Body of pancreas (tissue), 4 donors: ENCODE measurements at places on chromosomes 4 and X.
A peak's percentile ranks its signal among the peaks of the same experiment; 100 is the strongest.

DNA sequence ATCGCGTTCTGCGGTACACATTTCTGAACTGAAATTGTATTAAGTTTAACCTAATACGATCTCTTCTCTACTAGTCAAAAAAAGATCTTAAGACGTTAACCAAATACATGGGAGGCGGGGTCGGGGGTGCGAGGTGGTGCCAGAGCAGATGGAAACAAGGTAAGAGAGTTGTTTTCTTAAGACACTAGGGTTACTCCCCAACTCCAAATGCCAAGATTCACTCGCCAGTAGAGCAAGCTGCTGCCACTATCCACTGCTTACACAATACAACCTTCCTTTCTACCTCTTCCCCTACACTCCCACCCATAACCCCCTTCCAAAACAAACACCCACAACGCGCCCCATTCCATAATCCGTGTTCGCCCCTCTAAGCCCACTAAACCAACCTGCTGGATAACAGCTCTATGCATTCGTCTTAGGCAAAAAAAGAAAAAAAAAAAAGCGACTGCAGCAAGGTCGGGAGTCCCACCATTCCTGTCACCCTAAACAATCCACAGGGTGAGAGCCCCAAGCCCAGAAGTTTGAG lies 1.3 kb downstream of the LCORL start:
- H3K27me3 ChIP-seq: no peaks in the 10 kb centered on the region
- H3K36me3 ChIP-seq: no peaks in the 10 kb centered on the region
- peak overlapping the region; percentile 96 for H3K4me3 ChIP-seq
- peaks cover 17% of the 10 kb centered on the region for H3K4me1 ChIP-seq

GRCh38 chr4:186554914-186555827 lies at the start of gene MTNR1A:
TSS of gene MTNR1A (minus strand) at chr4:186555567. CDS start at chr4:186555365, 202 bp downstream.
- peaks cover 15% of the 10 kb centered on the region for H3K4me1 ChIP-seq
- peak within 1 kb of the TSS; percentile 15 for H3K27ac ChIP-seq
- H3K36me3 ChIP-seq: no peaks in the 10 kb centered on the region
- peak within 1 kb of the TSS; percentile 17 for H3K4me3 ChIP-seq

- no peak overlapping the region for H3K4me3 ChIP-seq
- peaks cover 10% of the 10 kb centered on the region for H3K4me1 ChIP-seq
- H3K27me3 ChIP-seq: no peaks in the 10 kb centered on the region
- no peak for DNase-seq
These were observed 44.5 kb downstream of the FGFRL1 start for GRCh38 chr4:1055721-1056590.

- no peak overlapping the region for H3K27ac ChIP-seq
- H3K27me3 ChIP-seq: no peaks in the 10 kb centered on the region
These were observed 66.3 kb downstream of the TSC22D3 start for GRCh38 chrX:107709266-107709806.

- H3K27me3 ChIP-seq: no peaks in the 10 kb centered on the region
- H3K27ac ChIP-seq: no peak overlapping the region
- H3K36me3 ChIP-seq: no peaks in the 10 kb centered on the region
- H3K4me3 ChIP-seq: no peak overlapping the region
- H3K4me1 ChIP-seq: no peaks in the 10 kb centered on the region
- DNase-seq: no peak
These were observed 76.7 kb upstream of the IGSF1 start for GRCh38 chrX:131365766-131366165.

DNA sequence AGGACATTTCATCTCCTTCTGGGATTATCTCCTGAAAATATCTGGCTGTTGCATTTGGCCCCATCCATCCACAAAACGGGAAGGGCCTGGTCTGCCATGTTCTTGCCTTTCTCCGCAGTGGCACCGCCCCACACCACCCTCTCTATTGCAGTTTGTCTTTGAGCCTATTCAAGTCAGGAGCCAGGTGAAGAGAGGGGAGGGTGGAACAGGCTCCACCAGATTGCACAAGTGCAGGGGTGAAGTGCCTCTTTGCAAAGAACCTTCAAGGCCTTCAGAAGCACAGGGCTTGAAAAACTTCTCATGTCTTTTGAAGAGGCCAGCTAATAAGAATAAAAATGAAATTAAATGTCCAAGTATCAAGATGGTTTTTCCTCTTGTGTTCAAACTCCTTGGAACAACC lies 28.7 kb downstream of the RS1 start:
- no peak for DNase-seq
- no peaks in the 10 kb centered on the region for H3K36me3 ChIP-seq
- no peaks in the 10 kb centered on the region for H3K4me1 ChIP-seq
- H3K27ac ChIP-seq: no peak overlapping the region
- H3K4me3 ChIP-seq: no peak overlapping the region
- H3K27me3 ChIP-seq: no peaks in the 10 kb centered on the region
